Heart left ventricle (tissue), 16 donors: ENCODE measurements at places on chromosomes 5 and 9. TPM values are rescaled to one million over a fixed set of nuclear protein-coding genes. Genes with fewer than 3 reads are reported as not detected.
A peak's percentile ranks its signal among the peaks of the same experiment; 100 is the strongest.

The MYMK gene
- not detected for polyA plus RNA-seq

The ZFP37 gene
- polyA plus RNA-seq: 1.1 TPM

GRCh38 chr5:139650031-139650688 lies 2.0 kb downstream of the CXXC5 start:
- no peaks in the 10 kb centered on the region for H3K27me3 ChIP-seq
- peaks cover 55% of the 10 kb centered on the region for H3K4me1 ChIP-seq
- peak overlapping the region; percentile 98 for H3K27ac ChIP-seq
- H3K36me3 ChIP-seq: no peaks in the 10 kb centered on the region
- peak; percentile 63 for DNase-seq

GRCh38 chr9:125987420-125987819 lies 240.2 kb downstream of the PBX3 start:
- no peaks in the 10 kb centered on the region for H3K4me1 ChIP-seq
- DNase-seq: no peak
- H3K4me3 ChIP-seq: no peak overlapping the region
- no peaks in the 10 kb centered on the region for H3K27me3 ChIP-seq
- no peak overlapping the region for H3K27ac ChIP-seq

DNA sequence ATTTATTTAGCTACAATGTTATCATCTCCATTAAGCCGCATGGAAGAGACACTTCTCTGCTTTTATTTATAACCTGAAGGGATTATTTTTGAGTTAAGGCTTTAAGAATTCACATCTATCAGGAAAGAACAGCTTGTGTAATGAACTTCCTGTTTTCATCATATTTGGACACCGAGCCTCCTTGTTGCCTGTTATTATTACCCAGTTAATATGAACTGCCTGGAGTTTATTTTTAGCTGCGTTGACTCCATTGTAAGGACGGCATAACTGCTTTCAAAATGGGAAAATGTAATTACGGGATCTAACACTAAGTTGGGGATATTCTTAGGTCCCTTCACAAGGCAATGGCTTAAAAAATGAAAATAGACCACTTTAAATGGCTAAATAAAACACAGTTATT lies 89.0 kb upstream of the NR4A3 start:
- no peaks in the 10 kb centered on the region for H3K36me3 ChIP-seq
- peaks cover 15% of the 10 kb centered on the region for H3K4me1 ChIP-seq
- H3K27ac ChIP-seq: peak overlapping the region; percentile 16
- DNase-seq: no peak
- peak overlapping the region; percentile 8 for H3K4me3 ChIP-seq
- H3K27me3 ChIP-seq: no peaks in the 10 kb centered on the region

DNA sequence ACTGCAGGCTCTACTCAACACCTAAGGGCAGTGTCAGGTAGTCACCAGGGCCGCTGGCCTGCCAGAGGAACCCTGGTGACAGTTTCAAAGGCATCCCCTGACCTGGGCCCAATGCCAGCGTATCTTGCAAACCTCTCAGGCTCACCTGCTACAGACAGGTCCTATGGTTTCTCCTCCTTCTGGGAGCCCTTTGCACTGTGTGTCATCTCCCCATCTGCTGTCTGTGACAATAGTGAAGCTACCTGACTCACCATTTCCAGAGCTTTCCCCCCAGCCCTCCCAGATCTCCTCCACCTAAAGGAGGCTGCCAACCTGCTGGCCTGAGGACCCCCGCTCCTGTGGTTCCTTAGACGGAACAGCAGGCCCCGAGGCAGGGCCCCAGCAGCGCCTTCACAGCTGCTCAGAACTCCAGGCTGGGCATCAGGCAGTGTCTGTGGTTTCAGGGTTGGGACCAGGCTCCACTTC lies 203.1 kb downstream of the FSTL4 start:
- H3K4me3 ChIP-seq: no peak overlapping the region
- DNase-seq: no peak
- H3K27ac ChIP-seq: no peak overlapping the region

GRCh38 chr9:3401221-3401954 lies 124.4 kb downstream of the RFX3 start:
- no peaks in the 10 kb centered on the region for H3K4me1 ChIP-seq
- H3K4me3 ChIP-seq: no peak overlapping the region
- no peak overlapping the region for H3K27ac ChIP-seq
- DNase-seq: no peak

DNA sequence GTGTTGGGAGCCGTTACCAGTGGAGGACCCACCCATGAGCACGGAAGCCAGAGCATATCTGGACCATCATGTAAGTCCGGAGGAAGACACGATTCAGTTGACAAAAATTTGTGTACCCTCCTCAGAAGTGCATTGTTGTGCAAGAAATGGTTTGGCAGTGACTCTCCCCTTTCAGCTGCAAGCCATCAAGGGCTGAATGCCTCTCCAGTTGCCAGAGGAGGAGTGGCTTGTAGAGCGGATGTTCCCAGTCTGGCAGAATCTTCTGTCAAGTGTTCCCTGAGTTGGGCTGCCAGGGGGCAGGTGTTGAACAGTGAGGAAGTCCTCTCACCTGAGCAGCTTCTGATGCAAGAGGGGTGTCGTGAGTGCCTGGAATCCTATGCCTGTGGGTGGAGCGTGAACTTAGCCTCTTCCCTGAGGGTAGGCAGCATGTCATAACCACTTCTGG lies 27.6 kb upstream of the CDKN2AIPNL start:
- peak; percentile 82 for DNase-seq
- H3K27ac ChIP-seq: peak overlapping the region; percentile 93
- no peak overlapping the region for H3K4me3 ChIP-seq
- peaks cover 40% of the 10 kb centered on the region for H3K4me1 ChIP-seq
- H3K36me3 ChIP-seq: no peaks in the 10 kb centered on the region

The ENG gene
- polyA plus RNA-seq: 156 TPM

DNA sequence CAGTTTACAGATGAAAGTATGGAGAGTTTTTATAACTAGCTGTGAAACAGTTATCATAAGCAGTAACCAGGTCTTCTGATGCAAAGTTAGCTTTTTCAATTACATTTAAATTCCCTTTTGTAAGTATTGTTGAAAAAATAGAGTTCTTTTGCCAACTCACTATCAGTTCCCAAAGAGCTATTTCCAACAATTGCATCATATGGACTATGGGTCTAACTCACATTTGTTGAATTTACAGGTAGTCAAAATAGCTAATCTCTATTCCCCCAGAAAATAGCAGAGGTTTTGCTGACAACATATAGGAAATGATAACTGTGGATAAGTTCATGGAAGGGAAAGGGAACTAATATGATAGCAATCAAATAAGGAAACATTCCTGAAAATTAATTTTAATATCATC lies 1.4 kb downstream of the SPINK1 start:
- no peaks in the 10 kb centered on the region for H3K27me3 ChIP-seq
- DNase-seq: no peak
- no peak overlapping the region for H3K27ac ChIP-seq
- H3K4me1 ChIP-seq: no peaks in the 10 kb centered on the region

- DNase-seq: no peak
- no peaks in the 10 kb centered on the region for H3K27me3 ChIP-seq
- no peaks in the 10 kb centered on the region for H3K36me3 ChIP-seq
- no peak overlapping the region for H3K27ac ChIP-seq
- H3K4me3 ChIP-seq: no peak overlapping the region
- H3K4me1 ChIP-seq: no peaks in the 10 kb centered on the region
These were observed 94.3 kb upstream of the STK32A start for GRCh38 chr5:147140558-147140957.

GRCh38 chr9:81686614-81687520 lies 2.5 kb downstream of the TLE1 start:
- H3K27ac ChIP-seq: peak overlapping the region; percentile 90
- H3K4me1 ChIP-seq: no peaks in the 10 kb centered on the region
- peak; percentile 84 for DNase-seq
- H3K27me3 ChIP-seq: no peaks in the 10 kb centered on the region
- no peaks in the 10 kb centered on the region for H3K36me3 ChIP-seq

The RLN2 gene
- polyA plus RNA-seq: not detected

The RHOBTB3 gene
- polyA plus RNA-seq: 30.2 TPM

The SLC34A3 gene
- polyA plus RNA-seq: not detected

GRCh38 chr5:178288401-178289368 lies 56.1 kb upstream of the PHYKPL start:
- no peaks in the 10 kb centered on the region for H3K36me3 ChIP-seq
- no peak overlapping the region for H3K27ac ChIP-seq
- H3K4me1 ChIP-seq: no peaks in the 10 kb centered on the region
- H3K4me3 ChIP-seq: no peak overlapping the region
- H3K27me3 ChIP-seq: no peaks in the 10 kb centered on the region

The BARHL1 gene
- not detected for polyA plus RNA-seq

GRCh38 chr5:163540696-163541095 lies 35.3 kb downstream of the MAT2B start:
- H3K4me1 ChIP-seq: no peaks in the 10 kb centered on the region
- no peaks in the 10 kb centered on the region for H3K36me3 ChIP-seq
- H3K27ac ChIP-seq: no peak overlapping the region
- no peak overlapping the region for H3K4me3 ChIP-seq
- no peaks in the 10 kb centered on the region for H3K27me3 ChIP-seq
- no peak for DNase-seq

The SLC27A4 gene
- 48.8 TPM for polyA plus RNA-seq

The LCN15 gene
- polyA plus RNA-seq: 0.65 TPM

The KCNIP1 gene
- not detected for polyA plus RNA-seq

The LCNL1 gene
- 5.8 TPM for polyA plus RNA-seq

The CCDC171 gene
- polyA plus RNA-seq: 0.47 TPM

DNA sequence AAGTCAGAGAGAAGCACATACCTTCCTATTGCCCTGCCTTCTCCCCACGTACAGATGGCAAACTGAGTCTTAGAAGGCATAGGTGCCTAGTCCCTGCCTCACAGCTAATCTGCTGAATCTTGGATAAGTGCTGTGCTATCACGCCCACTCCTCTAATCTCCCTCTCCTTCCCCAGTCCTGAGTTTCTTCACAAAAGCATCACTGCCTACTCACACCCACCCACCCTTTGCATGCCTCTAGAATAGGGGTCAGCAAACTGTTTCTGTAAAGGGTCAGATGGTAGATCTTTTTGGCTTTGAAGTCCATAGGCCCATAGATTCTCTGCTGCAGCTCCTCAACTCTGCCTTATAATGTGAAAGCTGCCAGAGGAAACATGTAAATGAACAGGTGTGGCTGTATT lies 23.2 kb upstream of the JADE2 start:
- no peak overlapping the region for H3K27ac ChIP-seq
- no peak overlapping the region for H3K4me3 ChIP-seq
- no peaks in the 10 kb centered on the region for H3K27me3 ChIP-seq
- no peaks in the 10 kb centered on the region for H3K36me3 ChIP-seq
- H3K4me1 ChIP-seq: peaks cover 27% of the 10 kb centered on the region

The KIAA0825 gene
- 0.27 TPM for polyA plus RNA-seq

- DNase-seq: no peak
- no peaks in the 10 kb centered on the region for H3K27me3 ChIP-seq
- no peaks in the 10 kb centered on the region for H3K4me1 ChIP-seq
These were observed 40.6 kb upstream of the CPLX2 start for GRCh38 chr5:175830586-175831300.

GRCh38 chr5:102866237-102866600 lies 111.1 kb downstream of the PAM start:
- no peak for DNase-seq
- no peaks in the 10 kb centered on the region for H3K27me3 ChIP-seq
- H3K27ac ChIP-seq: peak overlapping the region; percentile 86
- H3K4me3 ChIP-seq: peak overlapping the region; percentile 72
- H3K4me1 ChIP-seq: peaks cover 27% of the 10 kb centered on the region

- no peak overlapping the region for H3K4me3 ChIP-seq
- H3K36me3 ChIP-seq: no peaks in the 10 kb centered on the region
- no peaks in the 10 kb centered on the region for H3K4me1 ChIP-seq
- no peak for DNase-seq
- no peak overlapping the region for H3K27ac ChIP-seq
- no peaks in the 10 kb centered on the region for H3K27me3 ChIP-seq
These were observed 10.3 kb upstream of the PRUNE2 start for GRCh38 chr9:76916231-76916630.

The BTNL8 gene
- polyA plus RNA-seq: not detected

DNA sequence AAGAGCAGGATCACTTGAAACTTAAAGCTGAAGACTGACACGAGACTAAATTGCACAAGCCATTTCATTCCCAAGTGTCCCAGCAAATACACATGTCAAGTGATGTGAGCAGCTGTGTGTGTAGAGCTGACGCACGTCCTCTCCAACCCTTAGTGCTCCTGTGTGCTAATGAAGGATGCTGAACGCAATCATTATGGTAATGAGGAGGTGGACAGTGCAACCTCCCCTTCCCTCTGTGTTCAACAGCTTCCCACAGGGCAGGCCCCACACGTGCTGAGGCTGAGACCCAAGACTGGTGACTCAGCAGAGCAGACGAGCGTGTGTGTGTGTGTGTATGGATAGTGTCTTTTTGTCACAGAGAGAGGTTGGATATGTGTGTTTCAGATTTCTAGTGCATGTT lies 702.1 kb downstream of the SEMA5A start:
- no peak overlapping the region for H3K4me3 ChIP-seq
- no peaks in the 10 kb centered on the region for H3K4me1 ChIP-seq
- no peak for DNase-seq
- H3K27ac ChIP-seq: no peak overlapping the region
- H3K27me3 ChIP-seq: no peaks in the 10 kb centered on the region

The SLC36A3 gene
- not detected for polyA plus RNA-seq

- H3K36me3 ChIP-seq: no peaks in the 10 kb centered on the region
- H3K4me3 ChIP-seq: no peak overlapping the region
- no peak overlapping the region for H3K27ac ChIP-seq
- no peaks in the 10 kb centered on the region for H3K4me1 ChIP-seq
These were observed 1095.9 kb downstream of the EFNA5 start for GRCh38 chr5:106574820-106575219.

The PLCXD3 gene
- polyA plus RNA-seq: 62.5 TPM

The TAF11L10 gene
- not detected for polyA plus RNA-seq
